Type B pancreatic cell (in vitro differentiated cells): ENCODE measurements at places on chromosomes 5 and 9. TPM values are rescaled to one million over a fixed set of nuclear protein-coding genes. Genes with fewer than 3 reads are reported as not detected.

DBH gene
- total RNA-seq, result 0.10 and 0.12 TPM in 2 replicates

GOLGA1 gene
- total RNA-seq, result 18.4 and 22.6 TPM in 2 replicates

GPRIN1 gene
- 3.3 and 6.0 TPM in 2 replicates for total RNA-seq

SPATA31E1 gene
- not detected in 2 replicates for total RNA-seq

S100Z gene
- total RNA-seq, result 0.56 and 0.67 TPM in 2 replicates

RASGEF1C gene
- 0.36 and 0.77 TPM in 2 replicates for total RNA-seq

S1PR3 gene
- total RNA-seq, result 9.3 and 37.9 TPM in 2 replicates

ABHD17B gene
- 35.7 and 38.3 TPM in 2 replicates for total RNA-seq

- DNase-seq, result no peak
Measured at GRCh38 chr9:124216474-124217176, 41.1 kb upstream of the NEK6 start.

- no peak for DNase-seq
Measured at GRCh38 chr5:155616779-155617392, 603.3 kb downstream of the KIF4B start.

- DNase-seq, result no peak
Measured at GRCh38 chr5:96312383-96312782, 120.7 kb downstream of the PCSK1 start.

DNA sequence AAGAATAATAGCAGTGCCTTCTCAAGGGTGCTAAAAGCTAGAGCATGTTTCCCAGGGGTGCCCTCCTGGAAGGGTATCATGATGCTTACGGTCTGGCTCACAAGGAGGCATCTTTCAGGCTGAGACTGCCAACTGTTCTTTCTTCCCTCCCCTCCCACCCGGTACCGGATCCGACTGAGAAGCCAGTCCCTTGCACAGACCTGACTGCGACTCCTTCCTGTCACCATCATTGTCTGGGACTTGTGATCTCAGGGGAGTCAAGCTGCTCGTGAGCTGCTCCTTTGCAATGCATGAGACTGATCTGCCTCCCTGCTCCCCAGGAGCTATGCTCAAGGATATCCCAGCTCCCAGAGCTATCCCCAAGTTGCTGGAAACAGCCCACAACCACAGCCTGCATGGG, 170.8 kb downstream of the GADD45G start:
- DNase-seq, result no peak

- DNase-seq, result no peak
Measured at GRCh38 chr9:20835377-20836286, 151.6 kb downstream of the FOCAD start.

DNA sequence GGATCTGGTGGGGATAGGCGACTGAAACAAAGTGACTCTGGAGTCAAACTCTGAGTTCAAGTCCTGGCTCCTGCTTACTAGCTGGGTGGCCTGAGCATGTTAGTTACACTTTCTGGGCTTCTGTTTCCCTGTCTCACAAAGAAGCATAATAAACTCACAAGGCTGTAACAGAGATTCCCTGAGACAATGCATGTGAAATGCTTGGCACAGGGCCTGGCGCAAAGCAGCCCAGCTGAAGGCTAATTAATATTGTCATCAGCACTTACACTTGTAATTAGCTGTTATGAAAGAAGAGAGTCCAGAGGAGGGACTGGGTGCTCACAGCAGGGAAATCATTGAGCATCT, 64.1 kb upstream of the SPOCK1 start:
- DNase-seq, result no peak

DNA sequence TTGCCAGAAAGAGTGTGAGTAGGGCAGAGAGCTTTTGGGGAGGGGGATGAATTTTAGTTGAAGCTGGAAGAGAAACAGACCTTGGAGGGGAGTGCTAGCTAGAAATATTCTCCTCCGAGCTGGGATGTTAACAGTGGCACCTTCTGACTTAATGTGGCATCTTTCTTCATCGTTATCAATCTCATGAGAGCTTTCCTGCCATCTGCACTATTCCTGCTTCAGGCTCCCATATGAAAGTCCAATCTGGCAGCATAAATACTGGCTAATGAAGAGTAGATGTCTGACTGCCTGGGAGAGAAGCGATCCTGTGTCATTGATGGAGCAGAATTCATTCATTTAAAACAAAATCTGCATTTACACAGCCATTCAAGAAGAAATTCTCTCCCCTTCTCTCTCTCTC, 284.5 kb downstream of the TMEM38B start:
- DNase-seq, result no peak

GRCh38 chr5:161804263-161804662, 43.7 kb upstream of the GABRA1 start:
- DNase-seq, result no peak

DNA sequence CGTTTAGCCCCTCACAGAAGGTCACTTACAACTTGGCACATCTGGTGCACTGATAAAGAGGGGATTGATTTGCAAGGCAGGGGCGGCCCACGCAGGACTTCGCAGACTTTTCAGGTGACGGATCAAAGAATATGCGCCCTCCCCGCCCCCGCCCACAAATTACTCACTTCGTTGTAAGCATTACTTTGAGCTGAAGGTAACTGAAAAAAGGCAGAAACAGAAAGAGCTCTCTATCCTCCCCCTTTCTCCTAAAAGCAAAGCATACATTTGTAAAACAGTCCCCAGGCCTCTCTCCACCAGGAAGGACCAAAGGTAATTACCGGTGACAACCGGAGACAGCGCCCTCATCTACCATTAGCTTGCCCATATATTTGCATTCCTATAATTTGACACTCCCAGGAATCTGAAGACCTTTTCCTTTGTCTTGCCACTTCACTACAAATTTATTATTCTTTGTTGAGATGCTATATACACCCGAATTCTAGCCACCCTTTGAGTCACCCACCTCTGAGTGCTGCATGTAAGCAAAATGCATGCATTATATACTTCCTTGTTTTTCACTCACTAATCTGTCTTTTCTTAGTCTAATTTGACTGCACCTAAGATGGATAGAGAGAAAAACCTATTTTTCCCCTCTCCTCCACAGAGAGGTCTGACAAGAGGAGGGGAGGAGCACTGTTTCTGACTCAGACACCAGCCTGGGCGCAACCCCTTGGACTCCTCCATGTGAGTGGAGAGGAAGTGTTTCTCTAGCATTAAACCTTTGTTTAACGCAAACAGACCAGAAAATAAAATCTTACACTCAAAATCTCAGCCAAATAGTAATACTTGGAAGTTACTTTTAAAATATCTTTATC, 74.7 kb upstream of the SPIN1 start:
- no peak for DNase-seq

DNA sequence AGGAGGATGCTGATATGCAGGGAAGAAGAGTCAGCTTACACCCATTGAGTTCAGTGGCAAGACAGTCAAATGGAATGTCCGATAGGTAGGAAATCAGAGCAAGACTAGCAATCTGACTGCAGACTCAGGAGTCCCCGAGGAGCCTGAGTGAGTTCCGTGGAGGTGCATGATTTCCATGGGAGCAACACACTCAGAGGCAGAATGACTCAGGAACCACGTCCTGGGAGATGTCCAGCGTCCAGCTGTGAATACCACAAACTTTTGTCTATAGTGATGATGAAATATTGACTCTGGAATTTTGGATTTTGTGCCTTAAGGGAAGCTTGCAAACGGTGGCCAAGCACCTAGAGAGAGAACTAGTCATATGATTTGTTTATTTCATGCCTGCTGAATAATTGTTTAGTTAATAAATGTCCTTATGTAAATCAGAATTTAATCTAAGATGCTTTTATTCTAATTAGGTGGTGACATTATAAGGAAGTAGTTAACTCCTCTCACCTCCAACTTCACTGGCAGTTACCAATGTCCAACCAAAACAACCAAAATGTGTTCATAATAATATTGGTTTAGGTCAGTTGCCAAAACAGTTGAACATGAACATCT, 100.4 kb downstream of the PDE4D start:
- no peak for DNase-seq

DNA sequence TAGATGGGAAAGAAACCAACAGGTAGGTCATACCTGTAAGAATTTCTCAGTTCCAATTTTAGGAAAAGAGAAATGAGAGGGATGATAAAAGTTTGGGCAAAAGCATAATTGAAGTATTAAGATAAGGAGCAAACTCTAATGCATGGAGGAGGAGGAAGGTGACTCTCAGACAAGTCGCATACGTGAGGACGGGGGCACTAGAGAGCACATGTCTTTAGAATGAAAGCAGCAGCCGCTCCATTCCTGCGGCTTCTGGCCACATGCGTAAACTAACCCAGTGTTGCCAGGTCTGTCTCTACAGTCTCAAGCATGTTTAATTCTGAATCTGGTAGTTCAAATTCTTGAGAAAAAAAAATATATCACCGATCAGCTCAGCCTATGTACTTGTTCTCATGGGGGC, 371.5 kb upstream of the SLC30A5 start:
- no peak for DNase-seq

DNA sequence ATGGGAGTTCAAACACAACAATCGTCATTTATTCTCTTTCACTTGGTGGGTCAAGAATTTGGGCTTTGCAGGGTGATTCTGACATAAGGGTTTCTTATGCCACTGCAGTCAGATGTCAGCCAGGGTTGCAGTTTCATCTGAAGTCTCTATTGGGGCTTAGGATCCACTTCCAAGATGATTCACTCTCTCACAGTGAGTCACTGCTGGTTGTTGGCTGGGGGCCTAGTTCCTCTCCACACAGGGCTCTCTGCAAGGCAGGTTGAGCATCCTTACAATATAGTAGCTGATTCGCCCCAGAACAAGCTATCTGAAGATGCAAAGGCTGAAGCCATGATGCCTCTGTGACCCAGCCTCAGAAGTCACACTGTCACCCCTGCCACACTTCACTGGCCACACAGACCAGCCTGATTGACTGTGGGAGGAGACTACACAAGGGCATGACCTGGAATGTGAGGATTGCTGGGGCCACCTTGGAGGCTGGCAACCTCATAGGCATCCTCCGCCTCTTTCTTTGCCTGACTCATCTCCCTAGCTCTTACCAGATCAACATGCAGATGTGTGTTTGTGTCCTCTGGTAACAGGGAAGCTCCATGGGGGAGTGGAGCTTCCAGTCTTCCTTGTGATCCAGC, 4.5 kb upstream of the CARD19 start:
- DNase-seq, result no peak

DNA sequence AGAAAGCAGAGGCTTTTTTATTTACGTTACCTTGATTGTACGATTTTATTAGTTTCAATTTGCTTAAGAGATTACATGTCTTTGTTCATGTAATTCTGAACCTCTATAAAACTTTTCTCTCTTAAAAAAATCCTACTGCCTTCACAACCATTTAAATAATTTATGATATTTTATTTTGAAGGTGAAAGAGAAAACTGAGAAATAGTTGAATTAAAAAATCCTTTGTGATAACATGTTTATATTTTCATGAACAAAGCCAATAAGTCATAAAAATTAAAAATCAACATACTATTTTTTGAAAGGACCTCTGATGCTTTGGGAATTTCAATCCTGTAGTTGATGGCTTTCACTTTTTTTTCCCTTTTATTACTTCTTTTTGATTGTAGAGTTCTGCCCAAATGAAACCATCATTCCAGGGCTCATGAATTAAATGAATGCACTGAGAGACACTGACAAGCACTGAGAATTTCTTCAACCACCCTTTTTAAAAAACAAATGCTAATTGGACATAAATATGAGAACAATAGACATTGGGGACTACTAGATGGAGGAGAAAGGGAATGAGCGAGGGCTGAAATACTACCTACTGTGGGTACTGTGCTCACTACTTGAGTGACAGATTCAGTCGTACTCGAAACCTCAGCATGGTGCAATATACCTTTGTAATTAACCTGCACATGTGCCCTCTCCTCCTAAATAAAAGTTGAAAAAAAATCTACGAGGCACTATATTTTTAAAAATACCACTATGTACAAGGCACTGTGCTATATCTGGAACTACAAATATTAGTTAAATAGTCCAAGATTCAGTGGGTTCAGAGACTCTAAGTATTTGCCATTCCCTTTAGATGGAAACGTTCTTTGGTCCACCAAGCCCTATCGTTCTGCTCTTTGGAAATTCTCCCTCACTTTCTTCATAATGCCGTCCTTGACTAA, 5.9 kb downstream of the CDKN2A start:
- no peak for DNase-seq

DNA sequence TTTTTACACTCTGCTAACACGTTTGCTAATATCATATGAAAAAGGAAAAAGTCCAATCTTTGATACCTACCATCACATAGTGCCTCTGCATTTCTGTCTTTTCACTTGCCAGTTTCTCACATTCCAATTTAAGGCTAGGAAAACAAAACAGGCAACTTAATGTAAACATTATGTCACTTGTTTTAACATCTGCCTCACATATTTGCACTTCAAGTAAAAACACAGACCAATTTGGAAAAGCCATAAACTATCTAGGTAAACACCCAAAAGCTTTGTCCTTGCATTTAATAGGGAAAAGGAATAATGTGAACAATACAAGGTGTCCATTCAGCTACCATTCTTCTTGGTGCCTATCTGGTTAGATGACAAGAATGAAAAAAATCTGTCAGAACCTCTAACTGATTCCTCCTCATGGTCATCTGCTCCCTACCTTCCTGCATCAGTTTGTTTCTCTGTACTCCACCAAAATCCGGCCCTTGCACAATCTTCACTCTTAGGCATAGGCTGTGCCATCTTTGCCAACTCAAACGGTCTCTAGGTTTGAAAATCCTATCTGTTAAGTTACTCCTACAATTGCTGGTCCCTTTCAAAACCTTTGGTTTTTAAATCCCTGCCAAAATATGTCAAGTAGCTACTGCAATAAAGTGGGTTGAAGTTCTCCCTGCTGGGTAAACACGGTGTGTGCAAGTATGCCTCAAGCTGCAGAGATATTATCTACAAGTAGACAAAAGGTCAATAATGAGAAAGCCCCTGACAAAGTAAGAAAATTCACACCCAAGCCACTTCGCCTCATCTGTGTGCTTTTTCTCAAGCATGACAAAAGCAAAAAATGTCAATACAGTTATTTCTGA, 3.4 kb downstream of the TLE1 start:
- no peak for DNase-seq

GRCh38 chr9:92952906-92953610, 5.7 kb downstream of the FGD3 start:
- DNase-seq, result no peak

- DNase-seq, result no peak
Measured at GRCh38 chr9:70494221-70494620, 79.8 kb upstream of the KLF9 start.

GRCh38 chr5:172322028-172322965, 38.7 kb upstream of the UBTD2 start:
- DNase-seq, result no peak
